Activated CD4-positive, alpha-beta T cell treated with anti-CD3 and anti-CD28 coated beads for 4 hours (primary cell): ENCODE measurements at places on chromosomes 4 and X.

GRCh38 chr4:52366191-52366590 is 292.9 kb downstream of the USP46 start:
- DNase-seq: no peak

GRCh38 chr4:46329118-46329976 is 60.6 kb downstream of the GABRA2 start:
- no peak for DNase-seq

DNA sequence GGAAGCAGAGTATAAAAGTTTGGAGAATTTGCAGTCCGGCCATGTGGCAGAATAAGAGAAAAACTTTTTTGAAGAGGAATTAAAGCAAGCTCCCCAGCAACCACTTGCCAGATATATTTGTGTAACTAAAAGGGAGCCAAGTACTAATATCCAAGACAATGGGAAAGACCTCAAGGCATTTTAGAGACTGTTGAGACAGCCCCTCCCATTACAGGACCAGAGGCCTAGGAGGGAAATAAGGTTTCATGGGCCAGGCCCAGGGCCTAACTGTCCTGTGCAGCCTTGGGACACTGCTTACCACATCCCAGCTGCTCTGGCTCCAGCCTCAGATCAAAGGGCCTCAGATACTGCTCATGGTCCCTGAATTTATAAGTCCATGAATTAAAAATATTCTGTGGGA is 659.4 kb downstream of the PCDH19 start:
- DNase-seq: no peak

DNA sequence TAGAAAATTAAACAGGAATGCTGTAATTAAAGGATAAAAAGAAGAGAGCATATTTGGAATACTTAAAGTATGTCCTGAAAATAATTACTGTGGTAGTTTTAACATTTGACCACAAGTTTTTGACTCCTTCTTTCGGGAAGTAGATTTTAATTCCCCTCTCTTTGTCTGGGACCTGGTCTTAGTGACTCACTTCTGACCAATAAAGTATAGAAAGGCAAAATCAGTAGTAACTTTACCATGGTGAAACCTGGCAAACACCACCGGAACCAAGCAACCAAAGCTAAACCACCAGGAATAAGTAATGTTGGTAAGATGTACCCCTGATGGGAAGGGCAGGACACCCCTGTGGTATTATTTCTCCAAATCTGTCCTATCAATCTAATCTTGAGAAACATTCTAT is 314.8 kb downstream of the PDHA2 start:
- DNase-seq: no peak

GRCh38 chr4:88054901-88055300 is 47.5 kb downstream of the PKD2 start:
- no peak for DNase-seq

DNA sequence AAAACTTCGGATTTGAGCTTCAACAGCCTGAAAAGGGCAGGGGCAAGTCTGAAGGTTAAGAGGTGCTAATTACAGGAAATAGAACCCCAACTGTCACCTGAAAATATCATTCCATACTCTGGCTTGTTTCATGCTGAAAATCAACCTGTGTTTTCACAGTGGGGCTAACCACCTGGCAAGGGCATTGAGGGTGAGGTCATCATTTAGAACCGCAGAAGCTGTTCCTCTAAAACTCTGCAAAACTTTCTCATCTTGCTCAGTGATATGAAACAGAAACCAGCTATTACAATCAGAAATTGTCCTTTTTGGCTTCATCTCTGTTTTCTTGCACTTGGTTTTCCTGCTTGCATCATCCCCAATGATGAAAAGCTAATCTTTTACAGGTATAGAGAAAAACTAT is 247.6 kb downstream of the DCLK2 start:
- no peak for DNase-seq

- no peak for DNase-seq
Measured at GRCh38 chr4:163404580-163404979, 60.9 kb downstream of the NPY5R start.

DNA sequence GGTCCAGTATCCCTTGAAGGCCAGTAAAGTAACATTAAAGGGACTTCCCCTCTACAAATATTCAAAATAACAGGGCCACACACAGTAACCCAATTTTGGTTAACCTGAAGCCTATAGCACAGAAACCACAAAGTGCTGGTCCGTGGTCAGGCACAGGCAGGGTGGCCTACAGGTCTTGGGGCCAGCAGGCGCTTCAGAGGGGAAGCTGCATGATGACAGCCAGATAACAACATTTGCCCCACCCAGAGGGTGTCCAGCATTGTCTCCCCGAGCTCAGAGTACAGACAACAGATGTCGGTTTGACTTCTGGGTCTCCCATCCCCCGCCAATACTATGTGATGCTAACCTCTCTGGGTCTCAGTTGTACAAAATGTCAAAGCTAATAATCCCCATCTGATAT is 51.1 kb downstream of the SH3KBP1 start:
- DNase-seq: no peak

DNA sequence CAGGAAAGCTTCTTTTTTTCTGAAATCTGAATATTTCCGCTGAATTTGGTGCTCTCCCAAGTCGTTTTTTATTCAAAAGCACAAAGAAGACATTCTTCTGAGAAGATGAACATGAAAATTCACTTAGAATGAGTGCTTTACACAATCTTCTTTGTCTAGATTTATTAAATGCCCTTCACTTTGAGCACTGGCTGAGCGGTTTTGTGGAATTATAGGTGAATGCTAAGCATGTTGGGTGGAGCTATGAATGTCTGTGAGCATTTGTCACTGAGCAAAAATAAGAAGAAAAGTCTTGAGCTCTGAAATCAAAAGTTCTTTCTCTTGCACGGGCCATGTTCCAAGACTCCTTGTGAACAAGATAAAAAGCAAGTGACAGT is 13.1 kb downstream of the GASK1B start:
- no peak for DNase-seq

GRCh38 chrX:36963069-36963808 is 44.9 kb upstream of the FAM47C start:
- DNase-seq: no peak

- no peak for DNase-seq
Measured at GRCh38 chr4:125368671-125369081, 53.9 kb downstream of the FAT4 start.

GRCh38 chrX:386239-386767 is 404 bp downstream of the PPP2R3B start:
- DNase-seq: peak; percentile 31

GRCh38 chr4:845836-846251 is 19.9 kb upstream of the CPLX1 start:
- no peak for DNase-seq

GRCh38 chr4:188989371-188989770 is 850.1 kb downstream of the TRIML1 start:
- no peak for DNase-seq

DNA sequence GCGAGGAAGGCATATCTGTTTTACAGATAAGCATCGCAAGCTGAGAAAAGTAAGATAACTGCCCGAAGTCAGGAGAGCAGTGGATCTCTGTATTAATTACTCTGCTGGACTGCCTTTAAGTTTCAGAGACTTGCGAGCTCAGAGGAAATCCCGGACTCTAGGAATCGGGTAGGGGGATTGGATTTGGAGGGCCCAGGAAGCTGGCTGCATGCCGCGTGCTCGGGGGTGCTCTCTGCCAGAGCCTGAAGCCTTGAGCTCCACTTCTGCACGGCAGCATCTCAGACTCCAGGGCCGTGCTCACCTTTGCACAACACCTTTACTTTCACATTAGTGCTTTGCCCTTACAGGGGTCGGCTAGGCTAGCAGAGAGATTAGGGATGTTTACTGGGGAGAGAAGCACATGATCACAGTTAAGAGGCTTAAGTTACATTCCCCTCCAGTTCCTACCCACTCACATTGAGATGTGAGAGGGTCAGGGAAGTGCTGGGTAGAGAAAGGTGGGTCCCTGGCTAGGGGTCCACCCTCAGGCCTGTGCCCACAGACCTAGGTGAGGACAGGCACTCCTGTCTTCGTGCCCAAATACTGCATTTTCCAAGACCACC is 57.0 kb downstream of the TRIML1 start:
- no peak for DNase-seq

DNA sequence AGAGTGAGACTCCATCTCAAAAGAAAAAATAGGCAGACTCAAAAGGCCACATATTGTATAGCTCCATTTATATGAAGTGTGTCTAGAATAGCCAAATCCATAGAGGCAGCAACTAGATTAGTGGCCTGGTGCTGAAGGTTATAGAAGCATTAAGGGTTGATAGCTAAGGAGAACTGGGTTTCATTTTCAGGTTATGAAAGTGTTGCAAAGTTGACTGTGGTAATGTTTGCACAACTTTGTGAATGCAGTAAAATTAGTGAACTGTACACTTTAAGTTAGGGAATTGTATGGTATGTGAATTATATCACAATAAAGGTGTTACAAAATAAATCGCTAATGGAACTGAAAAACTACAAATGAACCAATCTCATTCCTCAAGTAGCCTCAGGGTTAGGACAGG is 28.3 kb downstream of the TXLNG start:
- DNase-seq: no peak

DNA sequence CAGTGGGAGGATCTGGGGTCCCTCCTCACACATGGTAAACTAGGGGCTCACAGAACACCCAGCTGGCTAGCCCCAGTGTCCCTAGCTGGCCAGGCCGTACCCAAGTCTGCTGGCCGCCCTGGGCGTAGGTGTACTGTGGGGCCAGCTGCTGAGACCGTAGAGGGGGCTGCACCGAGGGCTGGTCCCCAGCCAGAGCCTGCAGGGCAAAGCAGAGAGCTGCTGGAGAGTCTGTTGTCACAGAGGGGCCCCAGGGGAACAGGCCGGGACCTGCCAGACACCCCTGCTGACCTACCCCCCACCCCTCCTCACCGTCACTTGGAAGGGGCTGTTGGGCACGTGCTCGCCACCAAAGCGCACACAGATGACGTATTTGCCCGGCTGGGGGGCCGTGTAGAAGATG is 19.9 kb downstream of the FLNA start:
- DNase-seq: no peak

DNA sequence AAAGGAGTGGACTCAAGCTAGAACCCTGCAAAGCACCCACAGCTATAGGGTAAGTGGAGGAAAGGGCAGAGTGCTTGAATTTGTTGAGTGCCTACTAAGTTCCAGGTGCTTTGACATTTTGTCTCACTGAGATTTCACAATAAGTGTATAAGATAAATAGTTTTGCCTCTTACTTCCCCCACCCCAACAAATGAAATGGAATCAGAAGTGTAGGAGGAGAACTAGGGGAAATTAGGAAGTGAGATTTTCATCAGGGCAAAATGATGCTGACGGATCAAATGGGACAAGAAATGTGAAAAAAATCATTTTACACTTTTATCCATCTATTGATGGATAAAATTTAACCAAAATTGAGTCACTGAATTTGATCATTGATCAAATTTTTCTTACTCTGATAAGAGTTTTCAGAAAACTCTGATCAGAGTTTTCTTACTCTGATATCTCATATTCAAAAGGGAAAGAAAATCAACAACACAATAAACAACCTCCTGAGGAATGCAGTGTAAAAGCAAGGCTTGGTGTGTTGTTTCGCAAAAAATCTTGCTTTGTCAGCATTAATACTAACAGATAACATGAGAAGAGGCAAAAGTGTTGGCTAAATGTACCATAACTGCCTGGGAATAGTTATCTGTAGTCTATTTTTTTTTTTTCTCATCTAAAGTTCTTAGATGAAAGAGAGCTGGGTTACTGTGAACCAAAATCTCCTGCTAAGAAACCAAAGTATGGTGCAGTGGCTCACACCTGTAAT is 24.9 kb downstream of the PLAC8 start:
- DNase-seq: no peak

DNA sequence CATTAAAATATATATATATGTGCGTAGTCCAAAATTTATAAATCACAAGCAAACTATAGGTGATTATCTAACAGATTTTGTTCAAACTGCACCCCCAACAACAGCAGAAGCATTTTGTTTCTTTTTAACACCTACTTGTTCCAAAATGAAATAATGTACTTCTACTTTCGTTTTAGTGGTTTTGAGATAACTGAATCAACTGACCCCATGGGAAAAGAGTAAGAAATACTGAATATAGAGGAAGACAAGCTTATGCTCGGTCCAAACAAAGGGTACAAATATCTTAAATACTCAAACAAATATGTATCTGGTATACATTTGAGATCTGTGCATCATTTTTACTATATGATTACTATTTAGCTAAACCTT is 22.4 kb downstream of the MAP7D3 start:
- no peak for DNase-seq

DNA sequence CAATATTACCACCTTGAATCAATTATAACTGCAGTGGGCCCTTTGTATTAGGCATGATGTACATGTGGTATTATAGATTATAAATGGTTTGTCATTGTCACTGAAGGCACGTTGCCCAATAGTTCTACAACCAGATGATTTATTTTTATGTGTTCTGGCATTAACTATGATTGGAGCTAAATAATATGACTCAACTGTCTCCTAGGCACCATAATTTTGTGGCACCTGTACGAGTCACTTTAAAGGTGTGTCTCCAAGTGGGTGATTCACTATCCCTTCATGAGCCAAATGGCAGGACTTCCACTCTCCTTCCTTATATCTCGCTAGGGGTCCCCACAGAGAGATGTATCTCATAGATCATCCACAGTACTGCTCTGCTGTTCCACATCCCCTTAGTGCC is 6.1 kb upstream of the SMPX start:
- DNase-seq: no peak

DNA sequence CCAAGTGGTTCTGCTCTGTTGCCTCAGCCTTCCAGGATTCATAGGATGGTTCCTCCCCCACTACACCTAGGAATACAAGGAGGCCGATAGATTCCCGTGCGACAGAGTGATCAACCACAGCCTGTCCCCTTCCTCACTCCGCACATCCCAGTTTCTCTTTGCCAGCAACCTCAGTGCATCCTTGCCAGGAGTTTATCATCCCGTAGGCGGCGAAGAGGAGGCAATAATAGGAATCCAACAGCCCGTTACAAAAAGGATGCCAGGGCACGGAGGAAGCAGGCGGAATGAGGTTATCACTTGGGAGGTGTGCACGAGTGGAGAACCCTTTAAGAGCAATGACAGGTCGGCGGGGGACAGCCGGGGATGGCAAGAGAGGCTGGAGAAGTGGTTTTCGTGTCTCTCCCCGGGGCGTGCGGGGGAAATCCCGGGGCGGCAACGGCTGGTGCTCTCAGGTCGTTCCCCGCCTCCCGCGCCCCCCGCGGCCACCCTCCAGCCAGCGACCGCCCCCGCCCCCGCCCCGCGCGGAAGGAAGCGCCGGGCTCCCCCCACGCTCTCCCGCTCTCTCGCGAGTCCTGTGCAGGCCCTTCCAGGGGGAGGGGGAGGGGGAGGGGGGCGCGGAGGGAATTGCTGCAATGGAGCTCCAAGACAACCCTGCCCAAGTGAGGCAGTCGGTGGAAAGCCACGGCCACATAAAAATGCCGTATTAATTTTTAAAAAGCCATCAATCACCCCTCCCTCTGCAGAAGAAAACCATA is 1.6 kb downstream of the PPP3CA start:
- DNase-seq: peak; percentile 43

- no peak for DNase-seq
Measured at GRCh38 chr4:804804-805203, 21.1 kb downstream of the CPLX1 start.

GRCh38 chr4:89319756-89320155 is 12.2 kb upstream of the GPRIN3 start:
- no peak for DNase-seq

GRCh38 chr4:11489453-11490083 is 60.9 kb upstream of the HS3ST1 start:
- no peak for DNase-seq

GRCh38 chrX:153397256-153397960 is 3.7 kb downstream of the PNMA6E start:
- DNase-seq: no peak

GRCh38 chr4:123832173-123833026 is 435.8 kb downstream of the SPRY1 start:
- no peak for DNase-seq

- DNase-seq: no peak
Measured at GRCh38 chr4:127975121-127975770, 10.0 kb downstream of the ABHD18 start.
